ENCODE measurements at places on chromosomes 11 and 22.
A peak's percentile ranks its signal among the peaks of the same experiment; 100 is the strongest.

GRCh38 chr11:15123849-15124248 lies 9.1 kb downstream of the INSC start:
- DNase-seq = peak; percentile 90

GRCh38 chr11:94934362-94934761 lies 39.0 kb downstream of the CWC15 start:
- peak; percentile 60 for DNase-seq

DNA sequence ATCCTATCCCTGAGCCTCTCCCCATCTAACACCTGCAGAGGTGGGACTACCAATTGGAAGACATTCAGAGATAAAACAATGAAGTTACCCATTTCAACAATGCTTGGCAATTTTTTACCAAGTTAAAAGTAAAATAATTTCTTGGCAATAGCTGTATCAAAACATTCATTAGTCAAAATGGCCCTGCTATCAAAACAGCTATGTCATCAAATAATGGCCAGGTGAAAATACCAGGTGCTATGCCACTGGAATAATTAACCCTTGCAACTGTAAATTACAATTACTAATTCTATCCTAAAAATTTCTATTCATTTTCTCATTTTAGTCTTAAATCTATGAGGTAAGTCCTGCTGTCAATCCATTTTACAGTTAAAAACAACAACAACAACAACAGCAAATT lies 43.3 kb downstream of the NOX4 start:
- DNase-seq = no peak

- DNase-seq = no peak
Observed at GRCh38 chr22:42356533-42356932, 75.7 kb downstream of the NFAM1 start.

- DNase-seq = no peak
Observed at GRCh38 chr11:132346558-132347148, 976.2 kb downstream of the NTM start.

- DNase-seq = no peak
Observed at GRCh38 chr11:83122050-83122449, 34.9 kb upstream of the PCF11 start.

- DNase-seq = no peak
Observed at GRCh38 chr11:3904228-3904627, 48.8 kb downstream of the STIM1 start.

GRCh38 chr11:126628790-126629621 lies 273.5 kb downstream of the ST3GAL4 start:
- peak; percentile 97 for DNase-seq

DNA sequence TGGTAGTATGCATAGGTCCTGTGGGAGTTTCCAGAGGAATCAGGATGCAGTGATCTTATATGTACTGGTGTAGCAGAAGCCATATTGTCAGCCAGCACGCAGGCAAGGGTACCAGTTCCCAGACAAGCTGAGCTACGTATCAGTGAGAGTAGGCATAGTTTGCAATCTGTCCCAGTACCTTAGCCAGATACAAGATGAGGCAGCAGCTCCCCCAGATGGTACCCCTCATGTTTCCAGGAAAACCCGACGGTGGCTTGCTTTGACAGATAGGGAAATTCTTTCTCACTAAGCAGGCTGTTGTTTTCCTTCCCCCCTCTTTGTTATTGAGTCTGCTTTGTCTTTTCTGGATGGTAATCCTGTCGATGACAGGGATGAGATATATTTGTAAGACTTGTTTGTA lies 109.7 kb upstream of the RRM1 start:
- peak; percentile 18 for DNase-seq

GRCh38 chr11:83115026-83115425 lies 41.9 kb upstream of the PCF11 start:
- no peak for DNase-seq

DNA sequence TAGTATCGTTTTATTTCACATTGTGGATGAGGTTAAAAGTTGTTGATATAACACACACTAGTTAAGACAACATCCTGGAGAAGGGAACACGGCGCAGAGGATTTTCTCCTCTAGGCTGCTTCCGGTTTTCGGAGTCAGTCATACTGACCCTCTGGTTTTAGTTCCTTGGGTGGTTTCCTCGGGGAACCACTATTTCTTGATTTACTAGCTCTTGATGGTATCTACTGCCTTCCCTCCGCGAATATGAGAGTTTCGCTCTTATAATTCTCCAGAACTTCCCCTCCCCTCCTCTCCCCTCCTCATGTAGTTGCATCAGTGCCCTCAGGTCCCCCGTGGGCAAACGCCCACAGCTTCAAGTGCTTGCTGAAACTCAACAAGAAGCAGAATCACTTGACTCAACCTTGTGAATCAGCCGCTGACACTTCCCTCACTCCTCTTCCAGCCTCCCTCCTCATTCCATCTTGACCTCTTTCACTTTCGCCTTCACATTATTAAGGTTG lies 15.9 kb upstream of the APOBEC3A start:
- DNase-seq = no peak

GRCh38 chr11:35029979-35030682 lies 108.8 kb upstream of the CD44 start:
- peak; percentile 52 for DNase-seq

DNA sequence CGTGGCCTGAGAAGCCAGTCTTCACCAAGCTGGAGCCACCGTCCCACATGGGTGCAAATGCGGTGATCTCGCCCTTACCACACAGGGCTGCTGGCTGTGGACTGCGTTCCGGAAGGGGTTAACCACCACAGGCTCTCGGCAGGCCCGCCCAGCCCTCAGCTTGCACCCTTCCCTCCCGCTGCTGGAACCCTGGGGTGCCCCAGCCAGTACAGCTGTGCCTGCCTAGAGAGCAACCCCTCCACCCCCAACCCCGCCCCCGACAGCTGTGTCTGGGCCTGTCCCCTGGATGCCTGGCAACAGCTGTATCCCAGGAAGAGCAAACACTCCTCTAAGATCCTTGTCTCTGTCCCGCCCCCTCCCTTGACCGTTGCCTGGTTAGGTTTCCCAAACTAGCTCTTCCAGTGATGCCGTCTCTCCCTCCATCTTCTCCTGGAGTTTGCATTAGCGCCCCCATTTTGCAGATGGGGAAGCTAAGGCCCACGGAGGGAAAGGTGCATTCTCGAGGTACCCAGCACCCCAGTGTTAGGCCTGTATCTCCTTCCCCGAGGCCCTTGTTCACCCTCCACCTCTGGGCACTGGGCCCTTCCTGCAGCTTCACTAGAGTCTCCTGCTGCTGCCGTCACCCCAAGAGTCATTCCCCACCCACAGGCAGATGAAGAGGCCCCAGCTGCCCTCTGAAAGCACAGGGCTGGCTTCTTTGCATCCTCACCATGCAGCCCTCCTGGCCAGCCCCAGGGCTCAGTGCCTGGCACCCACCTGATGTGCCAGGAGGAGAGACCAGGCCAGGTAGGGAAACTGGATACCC lies 12.6 kb upstream of the COX8A start:
- peak; percentile 28 for DNase-seq

DNA sequence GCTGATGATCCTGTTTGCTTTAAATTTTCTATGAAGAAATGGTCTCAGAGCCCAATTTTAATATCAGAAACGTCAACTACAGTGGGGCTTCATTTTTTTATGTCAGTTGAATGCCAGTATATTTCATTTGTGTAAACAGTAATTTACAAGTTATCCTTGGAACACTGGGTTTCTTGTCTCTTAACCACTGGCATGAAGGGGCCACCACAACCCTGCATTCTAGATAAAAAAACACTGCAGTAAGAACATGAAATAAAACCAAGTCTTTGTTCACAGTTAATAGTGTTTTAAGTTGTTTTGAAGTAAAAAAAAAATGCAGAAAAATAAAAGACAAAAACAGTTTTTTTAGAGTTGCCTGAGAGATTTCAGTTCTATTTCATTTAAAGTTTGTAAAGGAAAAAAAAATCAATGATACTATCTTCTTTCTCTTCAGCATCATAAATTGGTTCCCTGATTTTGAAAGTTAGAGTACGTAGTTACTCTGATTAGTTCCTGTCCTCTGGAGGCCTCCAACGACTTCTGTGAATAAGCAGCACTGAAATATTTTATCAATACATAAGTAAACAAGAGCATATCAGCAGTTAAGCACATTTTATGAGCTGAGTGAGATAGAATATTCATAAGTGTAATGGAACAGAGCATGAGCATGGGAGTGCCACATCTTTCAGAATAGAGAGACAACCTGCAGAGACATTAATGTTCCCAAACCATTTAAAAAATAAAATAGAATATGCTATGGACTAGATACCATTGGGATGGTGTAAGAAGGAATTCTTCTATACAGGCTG lies 7.8 kb upstream of the DDI1 start:
- no peak for DNase-seq

DNA sequence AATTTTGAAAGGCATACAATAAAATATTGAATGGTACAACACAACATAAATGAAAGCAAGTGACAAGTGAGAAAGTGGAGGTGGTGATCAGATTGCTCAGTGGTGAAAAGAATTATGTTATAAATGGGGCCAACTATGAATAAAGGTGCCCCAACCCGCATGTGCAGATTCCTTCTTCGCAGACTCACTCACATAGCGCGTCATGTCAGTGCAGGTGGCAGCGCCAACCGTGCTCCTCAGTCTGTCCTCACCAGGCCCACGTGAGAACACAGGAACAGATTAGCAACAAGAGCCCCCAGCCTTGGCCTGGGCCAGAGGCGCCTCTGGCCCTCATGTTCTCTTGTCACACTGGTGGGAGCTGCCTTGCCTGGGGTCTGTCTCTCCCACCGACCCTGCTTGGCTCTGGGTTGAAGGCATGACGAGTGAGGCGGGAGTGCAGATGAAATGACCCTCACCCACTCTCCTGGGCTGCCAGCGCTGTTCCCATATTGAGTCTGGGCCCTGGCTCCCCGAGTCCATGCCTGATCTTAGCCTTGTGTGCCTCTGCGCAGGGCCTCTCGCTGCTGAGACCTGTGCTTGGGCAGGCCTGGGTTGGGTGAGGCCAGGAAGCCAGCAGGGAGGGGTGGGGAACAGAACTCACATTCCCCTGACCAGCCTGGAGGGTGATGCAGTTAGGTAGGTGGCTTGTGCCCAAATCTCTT lies 6.4 kb downstream of the ATG16L2 start:
- DNase-seq = no peak

DNA sequence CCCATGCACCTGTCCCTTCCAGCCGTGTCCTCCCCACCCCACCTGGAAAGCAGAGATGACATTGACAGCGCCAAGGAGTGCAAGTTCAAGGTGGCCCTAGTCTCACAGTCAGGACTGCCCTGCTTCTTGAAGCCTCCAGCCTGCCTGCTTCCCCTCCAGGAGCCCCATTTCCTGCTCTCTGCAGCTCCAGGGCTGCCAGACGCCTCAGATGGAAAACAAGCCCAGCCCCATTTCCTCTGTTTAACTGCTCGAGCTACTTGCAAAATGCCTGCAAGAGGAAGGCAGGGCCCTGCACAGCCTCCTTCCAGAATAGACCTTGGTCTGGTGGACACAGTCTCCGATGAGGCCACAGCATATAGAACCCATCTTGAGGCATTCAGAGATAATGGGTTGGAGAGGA lies 5.0 kb upstream of the DGKZ start:
- no peak for DNase-seq

- DNase-seq = no peak
Observed at GRCh38 chr11:112584672-112585071, 324.0 kb upstream of the PLET1 start.

DNA sequence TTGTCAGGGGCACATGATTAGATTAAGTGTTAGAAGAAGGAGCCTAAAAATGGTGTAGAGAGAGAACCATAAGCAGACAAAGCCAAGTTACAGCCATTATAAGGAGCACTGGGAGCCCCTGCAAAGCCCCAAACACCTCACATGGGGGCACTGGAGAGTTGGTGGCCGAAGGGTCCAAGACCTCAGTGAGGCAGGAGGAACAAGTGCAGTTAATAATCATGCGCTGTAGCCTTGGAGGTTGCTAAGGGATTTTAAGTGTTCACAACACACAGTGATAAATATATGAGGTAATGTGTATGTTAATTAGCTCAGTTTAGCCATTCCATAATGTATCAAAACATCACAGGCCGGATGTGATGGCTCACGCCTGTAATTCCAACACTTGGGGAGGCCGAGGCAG lies 54.4 kb upstream of the JAM3 start:
- no peak for DNase-seq

DNA sequence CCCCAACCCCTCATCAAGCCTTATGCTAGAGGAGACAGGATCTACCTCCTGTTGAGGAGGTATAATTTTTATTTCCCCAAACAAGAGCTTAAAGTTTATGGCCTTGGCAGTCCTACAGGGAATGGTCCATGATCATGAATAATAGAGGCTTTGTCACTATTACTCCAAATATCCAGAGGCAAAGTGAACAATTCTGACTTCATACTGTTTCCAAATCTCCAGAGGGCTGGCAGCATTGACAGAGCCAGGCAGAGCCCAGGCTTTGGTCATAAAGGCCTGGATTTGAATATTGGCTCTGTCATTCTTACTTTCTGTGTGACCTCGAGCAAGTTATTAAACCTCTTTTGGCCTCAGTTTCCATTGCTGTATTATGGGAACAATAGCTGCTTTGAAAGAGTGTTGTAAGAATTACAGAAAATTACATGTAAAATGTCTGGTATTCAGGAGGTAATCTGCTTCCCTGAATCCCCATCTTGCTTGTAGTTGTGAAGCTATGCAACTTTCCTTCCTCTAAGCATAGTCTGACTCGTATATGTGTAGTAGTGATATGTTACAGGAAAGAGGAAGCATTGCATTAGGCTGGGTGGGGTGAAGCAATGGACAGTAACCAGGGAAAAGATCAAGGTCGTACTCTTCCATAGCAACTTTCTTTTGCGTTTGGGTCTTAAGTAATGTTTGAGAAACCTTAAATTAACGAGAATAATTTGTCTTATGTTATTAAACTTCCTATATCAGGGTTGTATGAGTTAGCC lies 88.8 kb downstream of the CD44 start:
- peak; percentile 34 for DNase-seq

GRCh38 chr22:21014726-21015465 lies at the start of gene P2RX6:
Gene P2RX6 (plus strand): TSS chr22:21015165. CDS start chr22:21015175, 10 bp downstream.
- DNase-seq = peak; percentile 40

DNA sequence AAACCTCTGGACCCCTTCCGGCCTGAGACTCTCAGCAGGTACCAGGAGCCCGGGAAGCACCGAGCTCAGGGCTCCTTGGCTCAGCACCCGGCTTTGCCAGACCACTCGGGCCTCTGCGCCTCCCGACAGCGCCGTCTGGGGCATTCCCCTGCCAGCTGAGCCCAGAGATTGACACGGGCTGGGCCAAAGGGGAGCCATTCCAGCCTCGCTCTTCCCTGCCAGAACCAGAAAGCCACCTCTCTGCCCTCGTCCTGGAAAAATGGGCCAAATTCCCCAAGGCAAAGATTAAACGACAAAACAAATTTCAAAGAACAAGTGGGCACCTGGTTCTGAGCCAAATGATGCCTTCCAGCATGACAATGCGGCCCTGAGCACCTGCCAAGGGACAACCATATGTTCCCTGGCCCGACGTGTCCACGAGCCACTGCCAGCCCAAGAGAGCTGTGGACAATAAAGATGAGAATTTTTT lies 59.3 kb downstream of the CELSR1 start:
- no peak for DNase-seq

- DNase-seq = no peak
Observed at GRCh38 chr11:44760477-44760872, 33.7 kb downstream of the TSPAN18 start.
